ENCODE measurements at places on chromosomes 1 and 21.

DNA sequence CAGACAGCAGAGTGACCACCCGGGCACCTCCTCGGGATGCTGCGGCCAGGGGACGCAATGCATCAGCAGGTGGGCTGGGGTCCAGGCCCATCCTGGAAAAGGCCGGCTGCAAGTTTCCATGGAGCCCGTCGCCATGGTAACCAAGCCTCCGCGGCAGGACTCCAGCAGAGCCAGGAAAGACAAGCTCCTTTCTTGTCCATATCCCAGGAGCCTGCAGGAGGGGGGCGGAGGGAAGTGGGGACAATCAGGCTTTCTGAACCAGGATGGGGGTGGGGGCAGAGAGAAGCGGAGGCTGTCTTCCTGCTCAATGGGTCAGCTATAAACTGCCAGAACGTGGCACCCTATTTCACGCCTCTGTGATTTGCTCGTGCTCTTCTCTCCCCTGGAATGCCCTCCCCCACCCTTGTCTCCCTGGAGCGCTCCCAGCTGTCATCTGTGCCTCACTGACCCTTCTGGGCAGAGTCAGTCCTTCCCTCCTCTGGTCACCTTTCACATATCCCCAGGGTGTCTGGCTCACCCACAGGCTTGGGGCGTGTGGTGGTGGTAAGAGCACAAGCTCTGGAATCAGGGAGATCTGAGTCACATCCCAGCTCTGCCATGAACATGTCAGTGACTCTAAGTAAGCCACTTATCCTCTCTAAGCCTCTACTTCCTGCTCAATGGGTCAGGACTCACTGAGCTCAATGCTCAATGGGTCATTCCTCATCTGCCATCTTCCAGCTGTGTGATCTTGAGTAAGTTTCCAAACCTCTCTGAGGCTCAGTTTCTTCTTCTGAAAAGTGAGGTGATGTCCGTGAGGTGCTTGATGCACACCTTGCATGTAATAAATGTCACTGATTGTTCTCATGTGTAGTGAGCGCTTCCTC lies 58.9 kb upstream of the LAPTM5 start:
- DNase-seq = no peak

GRCh38 chr1:83970114-83970513 lies 28.8 kb downstream of the TTLL7 start:
- no peak for DNase-seq

DNA sequence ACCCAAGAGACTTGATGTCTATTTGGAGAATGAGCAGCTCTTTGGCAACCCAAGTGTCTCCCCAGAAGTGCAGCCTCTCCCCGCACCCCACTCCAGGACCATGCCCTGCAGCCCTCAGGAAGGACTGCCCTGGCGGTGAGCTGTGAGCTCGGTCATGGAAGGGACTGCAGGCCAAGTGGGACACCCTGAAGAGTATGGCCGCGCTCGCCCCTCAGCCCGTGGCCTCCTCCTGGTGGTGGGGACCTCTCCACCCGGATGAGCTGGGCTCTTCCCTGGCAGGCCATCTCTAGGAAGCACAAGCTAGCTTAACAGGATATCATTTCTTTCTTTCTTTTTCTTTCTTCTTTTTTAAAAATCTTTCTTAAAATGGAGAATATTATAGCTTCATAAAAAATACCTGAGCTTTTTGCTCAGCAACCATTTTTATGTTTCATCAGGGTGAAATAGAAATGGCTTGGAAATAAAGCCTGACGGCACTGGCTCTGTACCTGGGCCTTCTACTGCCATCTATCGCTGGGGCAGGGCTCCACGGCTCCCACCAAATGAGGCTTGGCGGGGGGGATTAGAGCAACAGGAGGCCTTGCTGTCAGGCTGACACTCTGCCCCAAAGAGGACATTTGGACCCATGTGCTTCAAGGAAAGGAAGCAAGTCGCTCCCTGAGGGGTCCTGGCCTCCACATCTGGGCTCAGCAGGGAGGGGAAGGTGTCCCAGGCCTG lies 296.2 kb upstream of the VAMP3 start:
- no peak for DNase-seq

DNA sequence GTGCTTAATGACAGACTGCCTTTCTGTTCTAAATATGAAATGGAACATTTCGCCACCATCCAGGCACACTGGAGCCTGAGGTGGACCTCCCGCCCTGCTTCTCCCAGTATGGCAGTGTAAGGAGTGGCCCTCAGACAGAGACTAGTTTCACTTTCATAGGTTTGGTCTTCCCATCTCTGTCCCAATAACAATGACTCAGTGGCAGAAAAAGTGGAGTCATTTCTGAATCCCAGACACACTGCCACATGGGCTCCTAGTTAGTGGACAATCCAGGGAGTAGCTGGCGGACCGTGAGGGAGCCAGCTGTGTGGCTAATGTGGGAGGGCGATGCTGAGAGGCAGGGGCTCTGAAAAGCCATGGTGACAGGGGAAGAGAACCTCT lies 95.6 kb upstream of the TSPAN2 start:
- DNase-seq = no peak

DNA sequence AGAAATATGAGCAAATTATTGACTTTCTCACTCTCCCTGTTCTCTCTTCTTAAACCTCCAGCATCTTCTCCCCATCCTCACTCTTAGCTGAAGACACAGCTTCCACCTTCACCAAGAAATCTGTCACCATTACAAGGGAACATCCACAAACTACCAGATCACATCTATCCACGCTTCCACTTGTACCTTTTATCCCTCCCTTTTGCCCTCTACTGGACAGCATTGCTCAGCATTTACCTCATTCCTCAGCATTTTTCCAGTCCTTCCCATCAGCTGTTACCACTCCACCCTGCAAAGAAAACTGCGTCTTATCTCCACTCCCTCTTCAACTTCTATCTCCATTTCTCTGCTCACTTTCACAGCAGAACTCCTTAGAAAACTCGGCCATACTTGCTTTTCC lies 42.6 kb downstream of the KCNJ6 start:
- no peak for DNase-seq

GRCh38 chr1:208837242-208837641 lies 593.1 kb upstream of the PLXNA2 start:
- DNase-seq = no peak

GRCh38 chr1:50047916-50048694 lies 24.4 kb upstream of the AGBL4 start:
- no peak for DNase-seq

GRCh38 chr21:34557261-34557660 lies 45.3 kb upstream of the KCNE1 start:
- DNase-seq = no peak

DNA sequence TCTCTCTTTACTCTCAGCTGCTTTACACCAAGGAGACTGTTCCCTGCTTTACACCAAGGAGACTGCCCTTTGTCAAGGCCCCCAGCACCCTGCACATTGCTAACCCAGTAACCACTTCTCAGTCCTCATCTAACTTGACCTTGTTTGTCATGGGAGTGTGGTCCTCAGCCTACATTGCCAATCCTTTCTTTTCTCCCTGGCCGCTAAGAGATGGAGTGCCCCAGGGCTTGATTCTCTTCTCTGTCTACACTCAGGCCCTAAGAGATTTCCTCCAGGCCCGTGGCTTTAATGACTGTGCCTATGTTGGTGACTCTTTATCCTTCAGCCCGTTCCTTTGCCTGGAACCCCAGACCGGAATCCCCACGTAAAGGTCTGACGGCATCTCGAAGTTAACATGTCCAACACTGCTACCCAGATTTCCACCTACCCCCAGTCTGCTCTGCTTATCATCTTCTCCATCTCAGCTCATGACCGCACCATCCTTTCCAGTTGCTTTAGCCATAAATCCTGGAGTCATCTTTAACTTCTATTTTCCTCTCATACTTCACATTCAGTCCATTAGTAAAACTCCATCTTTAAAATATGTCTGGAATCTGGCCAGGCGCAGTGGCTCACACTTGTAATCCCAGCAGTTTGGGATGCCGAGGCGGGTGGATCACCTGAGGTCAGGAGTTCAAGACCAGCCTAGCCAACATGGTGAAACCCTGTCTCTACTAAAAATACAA lies 9.5 kb upstream of the SEMA4A start:
- no peak for DNase-seq

GRCh38 chr1:150692720-150693119 lies 4.2 kb downstream of the GOLPH3L start:
- DNase-seq = no peak

GRCh38 chr21:36030581-36031189 lies 29.6 kb downstream of the SETD4 start:
- no peak for DNase-seq

GRCh38 chr1:14875524-14876509 lies 277.3 kb downstream of the KAZN start:
- no peak for DNase-seq

GRCh38 chr1:228958121-228958520 lies 222.8 kb downstream of the RHOU start:
- no peak for DNase-seq

DNA sequence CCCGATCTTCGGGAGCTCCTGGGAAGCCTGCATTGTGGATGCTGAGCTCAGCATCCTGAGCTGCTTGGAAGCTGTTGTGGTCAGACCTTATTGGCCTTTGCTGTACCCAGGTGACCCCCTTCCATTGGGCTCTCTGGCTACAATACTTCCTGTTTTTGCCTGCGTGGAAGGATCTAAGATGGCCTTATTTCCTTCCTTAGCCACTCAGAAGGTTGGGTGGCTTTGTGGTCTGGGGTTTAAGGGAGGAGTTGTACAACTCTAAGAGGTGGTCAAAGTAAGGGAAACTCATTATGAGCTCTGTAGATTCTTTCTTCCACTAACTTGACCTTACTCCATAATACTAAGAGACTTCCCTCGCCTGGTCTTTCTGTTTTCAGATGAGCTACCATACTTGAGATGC lies 17.7 kb downstream of the PFKFB2 start:
- no peak for DNase-seq

DNA sequence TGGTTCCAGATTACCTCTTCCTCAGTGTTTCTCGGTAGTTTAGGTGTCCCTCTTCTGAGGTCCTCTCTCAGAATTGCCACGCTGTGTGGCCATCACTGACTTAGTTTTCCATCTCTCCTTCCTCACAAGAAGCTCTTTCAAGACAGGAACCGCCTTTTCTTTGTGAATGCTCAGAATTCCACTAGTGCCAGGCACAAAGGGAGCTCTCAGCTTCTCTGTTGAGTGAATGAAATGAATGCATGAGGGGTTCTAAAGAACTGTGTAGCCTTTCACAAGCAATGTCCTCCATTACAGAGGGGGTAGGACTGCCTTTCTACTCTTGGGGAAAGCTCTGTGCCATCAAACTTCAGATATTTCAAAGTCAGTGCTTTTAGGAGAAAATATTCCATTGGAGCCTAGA lies 546.8 kb downstream of the RWDD3 start:
- no peak for DNase-seq

Measured in stimulated activated CD8-positive, alpha-beta memory T cell treated with anti-CD3 and anti-CD28 coated beads, Interleukin-7, amount 100 ng/mL, for 1 hour (primary cell).